RWPE2 (cell line): ENCODE measurements at places on chromosomes 1 and 21.

- DNase-seq = no peak
These were observed 680.3 kb downstream of the LRRIQ3 start for GRCh38 chr1:73517603-73518191.

DNA sequence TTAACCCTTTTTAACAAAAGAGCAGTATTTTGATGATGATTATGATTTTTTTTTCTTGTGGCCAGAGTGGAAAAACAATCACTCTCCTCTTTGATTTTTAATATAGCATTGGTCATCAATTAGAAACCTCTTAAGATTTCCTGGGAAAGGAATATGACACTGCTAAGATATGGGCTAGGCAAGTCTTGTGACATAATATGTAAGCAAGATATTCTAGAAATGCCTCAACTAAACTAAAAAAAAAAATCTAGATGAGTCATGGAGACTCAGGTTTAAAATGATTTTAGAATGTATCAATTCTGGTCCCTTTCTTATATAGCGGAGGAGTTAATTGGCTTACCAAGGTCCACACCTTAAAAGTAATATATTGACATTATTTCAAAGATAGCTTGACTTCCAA is 60.3 kb upstream of the JUN start:
- no peak for DNase-seq

DNA sequence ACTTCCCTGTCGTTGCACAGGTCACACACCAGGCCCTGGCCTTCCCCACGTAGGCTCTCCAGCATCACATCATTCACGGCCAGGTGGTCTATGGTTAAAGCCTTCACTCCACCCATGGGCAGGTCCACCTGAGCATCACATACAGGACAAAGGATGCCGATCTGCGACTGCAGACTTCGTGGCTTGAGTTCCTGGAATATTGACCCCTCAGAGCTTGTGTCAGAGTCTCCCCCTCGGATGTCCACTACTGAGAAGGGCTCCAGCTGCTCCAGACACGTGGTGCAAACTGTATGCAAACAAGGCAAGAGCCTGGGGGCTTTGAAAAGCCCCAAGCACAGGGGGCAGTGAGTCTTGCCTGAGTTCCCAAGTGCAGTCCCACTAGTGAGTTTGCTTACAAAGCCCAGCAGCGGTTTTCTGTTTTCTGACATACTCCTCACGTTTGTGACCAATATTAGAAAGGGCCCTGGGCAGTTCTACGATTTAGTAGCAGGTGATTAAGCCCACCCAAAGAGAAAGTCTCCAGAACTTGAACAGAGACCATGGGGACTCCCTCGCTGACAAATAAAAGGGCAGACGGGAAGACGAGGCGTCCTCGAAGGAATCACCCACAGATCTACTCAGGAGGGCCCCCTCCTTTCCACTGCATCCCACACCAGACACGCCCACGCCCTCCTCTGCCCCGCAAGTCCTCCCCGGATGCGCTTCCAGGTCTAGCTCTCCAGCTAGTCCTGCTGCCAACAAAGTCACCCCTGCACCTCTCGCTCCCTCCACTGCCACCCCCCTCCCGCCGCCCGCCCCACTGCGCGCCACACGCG is 568 bp downstream of the TRIM45 start:
- no peak for DNase-seq

DNA sequence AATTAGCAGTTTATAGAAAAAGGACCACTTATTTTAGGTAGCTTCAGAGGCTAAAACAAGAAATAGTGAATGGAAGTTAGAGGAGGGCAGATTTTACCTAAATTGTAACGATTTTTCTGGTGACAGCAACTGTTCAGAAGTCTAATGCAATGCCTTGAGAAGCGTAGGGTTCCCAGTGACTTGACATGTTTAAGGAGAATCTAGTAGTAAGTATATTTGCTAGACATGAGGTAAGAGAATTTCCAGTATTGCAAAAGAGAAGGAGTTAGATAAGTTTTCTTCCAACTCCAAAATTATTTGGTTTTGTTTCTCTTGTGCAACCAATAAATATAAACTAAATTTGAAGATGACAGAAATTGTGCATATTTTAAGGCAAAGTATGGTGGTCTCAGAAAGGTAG is 140.0 kb downstream of the SMYD3 start:
- no peak for DNase-seq

DNA sequence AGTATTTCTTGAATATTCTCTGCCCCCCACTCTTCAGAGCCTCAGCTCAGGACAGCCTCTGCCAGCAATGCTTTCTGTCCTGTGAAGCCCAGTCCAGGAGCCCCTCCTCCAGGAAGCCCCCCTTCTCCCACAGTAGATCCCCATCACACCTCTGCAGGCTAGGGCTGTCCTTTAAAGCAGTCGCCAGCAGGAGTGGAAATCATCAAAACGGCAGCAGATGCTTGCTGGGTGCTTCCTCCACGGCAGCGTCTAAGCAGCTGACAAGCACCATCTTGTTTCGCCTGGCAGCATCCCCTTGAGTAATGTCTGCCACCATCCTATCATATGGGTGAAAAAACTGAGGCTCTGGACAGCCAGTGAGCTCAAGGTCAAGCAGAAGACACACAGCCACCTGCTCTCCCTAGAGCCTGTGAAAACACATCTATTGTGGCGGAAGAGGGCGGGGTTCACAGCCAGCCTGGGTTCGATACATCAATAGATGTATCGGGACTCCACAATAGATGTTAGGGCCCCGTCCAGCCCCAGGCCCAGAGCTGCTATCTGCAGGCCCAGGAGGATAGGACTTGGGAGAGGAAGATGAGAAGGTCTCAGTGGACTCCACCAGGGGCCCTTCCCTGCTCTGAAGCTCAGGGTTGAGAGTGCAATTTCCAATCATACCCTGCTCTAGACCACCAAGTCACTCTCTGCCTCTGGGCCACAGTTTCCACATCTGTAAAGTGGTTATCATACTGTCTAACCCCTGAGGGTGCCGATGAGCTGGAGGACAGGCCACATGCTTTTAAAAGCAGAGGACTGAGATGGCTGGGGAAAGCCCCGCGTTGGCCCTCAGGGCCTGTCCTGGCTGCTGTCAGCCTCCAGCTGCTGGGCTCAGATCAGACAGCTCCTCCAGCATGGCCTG is 17.5 kb downstream of the RUNX3 start:
- DNase-seq = no peak

DNA sequence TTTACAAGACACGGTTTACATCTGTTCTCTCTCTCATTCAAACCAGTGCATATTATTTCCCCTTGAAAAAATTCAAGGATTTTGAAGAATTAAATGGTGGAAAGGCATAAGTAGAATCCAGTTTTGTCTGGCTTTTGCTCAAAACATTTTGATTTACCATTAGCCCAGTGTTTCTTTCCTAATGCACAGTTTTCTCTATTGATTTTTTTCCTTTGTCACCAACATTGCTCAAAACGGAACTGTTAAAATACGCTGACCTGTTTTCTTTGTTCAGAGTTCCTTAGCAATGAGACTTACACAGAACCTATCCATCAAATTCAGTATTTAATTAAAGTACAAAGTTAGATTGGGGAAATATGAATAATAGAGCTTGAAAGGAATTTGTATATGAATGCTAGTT is 162.4 kb downstream of the S1PR1 start:
- DNase-seq = no peak
